ENCODE measurements at places on chromosomes 7 and 10. TPM values are rescaled to one million over a fixed set of nuclear protein-coding genes. Genes with fewer than 3 reads are reported as not detected.

PILRB gene
- 42.5 TPM for total RNA-seq

CNPY1 gene
- not detected for total RNA-seq

COMMD3 gene
- total RNA-seq, result 50.6 TPM

ADRA2A gene
- 0.24 TPM for total RNA-seq

CTTNBP2 gene
- total RNA-seq, result 46.3 TPM

NKX1-2 gene
- total RNA-seq, result 4.9 TPM

OR2A12 gene
- total RNA-seq, result not detected

GOLGA7B gene
- total RNA-seq, result 15.8 TPM

NCF1 gene
- not detected for total RNA-seq

GPRIN2 gene
- not detected for total RNA-seq

HOXA9 gene
- not detected for total RNA-seq

PRSS1 gene
- total RNA-seq, result not detected

WDR37 gene
- total RNA-seq, result 7.6 TPM

FXYD4 gene
- total RNA-seq, result not detected

DLX6 gene
- 1.5 TPM for total RNA-seq

WDFY4 gene
- total RNA-seq, result not detected

POT1 gene
- total RNA-seq, result 55.0 TPM

CALHM3 gene
- not detected for total RNA-seq

GRM3 gene
- not detected for total RNA-seq

SPDYE8 gene
- total RNA-seq, result not detected

TMEM140 gene
- 18.3 TPM for total RNA-seq

ARMC3 gene
- not detected for total RNA-seq

SPDYE5 gene
- total RNA-seq, result not detected

SPDYE1 gene
- not detected for total RNA-seq

CCAR1 gene
- 31.6 TPM for total RNA-seq

OLAH gene
- not detected for total RNA-seq

EXOSC1 gene
- total RNA-seq, result 41.5 TPM

ZNF487 gene
- 2.9 TPM for total RNA-seq

EPO gene
- total RNA-seq, result 0.29 TPM

TPK1 gene
- 3.4 TPM for total RNA-seq

LIPN gene
- not detected for total RNA-seq

MEOX2 gene
- not detected for total RNA-seq

OR2A7 gene
- 0.27 TPM for total RNA-seq

PDCD11 gene
- 38.1 TPM for total RNA-seq

PODXL gene
- 4.6 TPM for total RNA-seq

FRMPD2 gene
- not detected for total RNA-seq

MRLN gene
- not detected for total RNA-seq

CCL24 gene
- not detected for total RNA-seq

SAP25 gene
- 0.21 TPM for total RNA-seq

BUD23 gene
- 142 TPM for total RNA-seq

KIN gene
- 73.9 TPM for total RNA-seq

FGL2 gene
- not detected for total RNA-seq

MDFIC gene
- total RNA-seq, result 30.8 TPM

IKZF1 gene
- total RNA-seq, result not detected

MCM10 gene
- total RNA-seq, result 11.6 TPM

METTL27 gene
- total RNA-seq, result 1.8 TPM

ETV1 gene
- total RNA-seq, result 39.8 TPM

PANK1 gene
- total RNA-seq, result 2.4 TPM

ARHGEF5 gene
- not detected for total RNA-seq
